ENCODE measurements at places on chromosomes 3 and 15.
A peak's percentile ranks its signal among the peaks of the same experiment; 100 is the strongest.

GRCh38 chr15:58590236-58590635 lies 158.4 kb downstream of the LIPC start:
- no peak for DNase-seq

- DNase-seq, result no peak
Observed at GRCh38 chr3:172367205-172368105, 80.8 kb downstream of the GHSR start.

- no peak for DNase-seq
Observed at GRCh38 chr15:63236272-63236671, 41.1 kb upstream of the APH1B start.

DNA sequence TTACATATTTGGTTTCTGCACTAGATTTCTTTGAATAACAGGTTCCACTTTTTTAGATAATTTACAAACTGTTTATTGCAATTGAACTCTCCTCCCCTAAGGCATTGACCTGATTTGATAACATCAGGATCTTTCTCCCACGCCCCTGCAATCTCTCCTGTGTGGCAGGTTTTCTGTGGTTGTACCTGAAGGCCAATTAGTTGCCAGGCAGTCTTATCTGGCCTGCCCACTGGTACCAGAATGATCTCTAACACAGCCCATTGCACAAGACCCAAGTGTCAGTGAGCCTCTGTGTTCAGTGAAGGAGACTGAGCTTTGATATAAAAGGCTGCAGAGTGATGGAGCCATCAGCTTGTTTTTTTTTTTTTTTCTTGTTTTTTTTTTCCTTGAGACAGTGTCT lies 3.3 kb downstream of the ACAD9 start:
- no peak for DNase-seq

- DNase-seq, result no peak
Observed at GRCh38 chr3:188607805-188608315, 453.9 kb downstream of the LPP start.

- no peak for DNase-seq
Observed at GRCh38 chr3:189389346-189389745, 217.6 kb downstream of the TPRG1 start.

DNA sequence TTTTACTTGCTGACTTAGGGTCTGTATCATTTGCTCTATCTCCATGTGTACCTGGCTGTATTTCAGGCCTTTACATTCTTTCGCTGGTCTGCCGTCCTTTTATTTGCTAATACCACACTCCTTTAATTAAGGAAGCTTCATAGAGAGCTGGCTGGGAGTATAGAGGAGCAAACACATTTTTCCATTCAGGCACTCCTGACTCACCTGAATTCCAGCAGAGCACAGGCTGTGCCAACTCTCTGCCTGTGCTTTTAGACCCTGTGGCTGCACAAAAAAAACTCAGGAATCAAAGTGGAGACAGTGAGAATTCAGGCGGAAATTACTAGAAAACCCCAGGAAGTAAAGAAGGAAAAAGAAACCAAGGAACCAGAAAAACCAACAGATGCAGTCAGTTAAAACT lies 29.0 kb upstream of the ATP10A start:
- DNase-seq, result no peak

- no peak for DNase-seq
Observed at GRCh38 chr15:41879321-41879845, 14.5 kb downstream of the SPTBN5 start.

DNA sequence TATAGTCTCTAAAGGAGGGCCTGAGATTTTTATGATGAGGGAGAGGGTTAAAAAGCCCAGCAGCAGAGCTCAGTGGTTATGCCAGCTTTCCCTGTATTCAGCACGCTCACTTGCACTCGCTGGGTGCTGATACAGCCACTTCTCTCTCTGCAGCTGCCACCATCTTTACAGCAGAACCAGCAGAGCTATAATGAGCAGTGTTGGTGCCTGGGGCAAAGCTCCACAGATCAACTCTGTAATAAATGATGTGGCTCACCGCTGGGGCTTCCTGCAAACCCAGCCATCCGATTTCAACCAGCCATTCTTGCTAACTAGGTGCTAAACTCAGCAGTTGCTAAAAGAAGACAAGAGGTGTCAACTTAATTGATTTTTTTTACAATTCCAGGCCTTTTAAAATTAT lies 48.0 kb downstream of the ARNT2 start:
- no peak for DNase-seq

DNA sequence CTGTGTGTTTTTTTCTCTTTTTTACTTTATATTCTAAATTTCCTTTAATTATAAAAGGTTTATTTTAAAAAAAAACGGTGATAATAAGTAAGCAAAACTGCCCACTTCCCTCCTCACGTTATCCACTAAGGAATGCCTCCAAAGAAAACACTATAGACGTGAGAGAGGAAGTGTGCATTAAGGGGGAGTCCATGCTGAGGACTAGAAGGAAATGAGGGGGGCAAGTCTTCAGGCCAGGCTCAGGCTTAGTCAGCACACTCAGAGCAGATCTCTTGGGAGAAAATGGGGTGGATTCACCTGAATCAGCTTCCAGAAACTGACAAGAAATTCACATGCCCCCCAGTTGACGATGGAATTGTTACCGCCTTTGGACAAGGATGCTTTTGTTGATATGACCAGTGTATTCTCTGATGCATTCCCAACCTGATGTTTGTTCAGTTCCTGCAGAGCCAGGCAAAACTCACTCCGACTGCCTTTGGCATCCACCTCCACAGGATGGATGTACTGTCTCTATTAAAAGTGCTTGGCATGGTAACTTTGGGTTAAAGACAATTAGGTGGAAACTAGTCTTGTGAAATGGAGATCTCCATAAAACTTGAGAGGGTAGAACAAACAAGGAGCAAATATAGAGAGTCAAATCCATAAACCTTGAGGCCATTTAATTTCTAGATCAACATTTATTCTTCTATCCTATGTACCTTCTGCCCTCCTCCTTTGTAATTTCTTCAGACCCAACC lies 167.8 kb downstream of the MYRIP start:
- no peak for DNase-seq

DNA sequence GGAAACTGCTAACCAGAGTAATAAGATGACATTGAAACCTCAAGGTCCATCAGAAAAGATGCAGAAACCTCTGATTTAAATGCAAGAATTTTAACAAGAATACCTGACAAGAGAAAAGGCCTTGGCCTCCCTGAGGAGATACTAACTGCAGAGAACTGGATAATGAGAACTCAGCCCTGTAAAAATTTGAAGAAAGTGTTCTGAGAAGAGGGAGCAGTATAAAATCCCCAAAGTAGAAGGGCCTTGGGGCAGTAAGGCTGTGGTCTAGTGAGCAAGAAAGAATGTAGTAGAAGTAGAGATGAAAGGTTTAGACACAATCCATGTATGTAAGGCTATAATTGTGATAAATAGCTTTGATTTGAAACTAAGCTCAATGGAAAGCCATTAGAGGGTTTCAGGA lies 394.1 kb downstream of the ZBBX start:
- no peak for DNase-seq

- DNase-seq, result no peak
Observed at GRCh38 chr15:29939404-29939803, 117.1 kb upstream of the TJP1 start.

DNA sequence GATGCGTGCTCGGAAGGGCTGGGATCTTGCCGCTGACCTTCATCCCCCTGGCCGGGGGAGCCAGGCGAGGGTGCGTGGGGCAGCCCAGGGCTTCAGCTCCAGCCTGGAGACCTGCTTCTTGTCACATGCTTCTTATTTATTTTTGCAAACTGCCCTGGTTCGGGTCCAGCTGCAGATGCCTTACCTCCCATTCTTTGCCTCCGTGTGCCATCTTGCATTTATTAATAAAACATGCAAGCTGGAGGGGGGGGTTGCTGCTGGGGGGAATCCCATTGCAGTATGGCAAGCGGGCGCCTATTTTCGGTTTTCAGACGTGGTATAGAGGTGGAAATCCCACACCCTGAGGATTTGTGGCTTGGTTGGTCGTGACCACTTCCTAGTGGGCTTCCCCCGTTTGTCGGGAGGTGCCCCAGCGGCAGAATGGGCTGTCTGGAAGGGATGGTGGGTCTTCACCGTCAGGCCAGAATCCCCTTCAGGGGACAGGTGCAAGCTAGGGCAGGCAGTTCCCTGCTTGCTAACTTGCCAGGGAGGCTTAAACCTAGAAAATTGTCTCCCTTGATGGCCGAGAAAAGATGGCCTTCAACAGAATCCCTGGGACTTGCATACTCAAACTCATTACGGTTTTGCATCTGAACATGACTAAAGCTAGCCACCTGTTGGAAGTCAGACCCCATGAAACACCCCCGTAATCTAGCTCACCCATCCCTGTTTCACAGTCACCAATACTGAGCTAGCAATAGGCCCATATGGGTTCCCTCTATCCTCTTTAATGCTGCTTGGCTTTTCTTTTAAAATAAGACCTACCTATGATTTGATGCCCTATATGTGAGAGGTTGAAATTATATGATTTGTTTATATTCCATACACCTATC lies 569 bp downstream of the TMEM266 start:
- DNase-seq, result no peak

DNA sequence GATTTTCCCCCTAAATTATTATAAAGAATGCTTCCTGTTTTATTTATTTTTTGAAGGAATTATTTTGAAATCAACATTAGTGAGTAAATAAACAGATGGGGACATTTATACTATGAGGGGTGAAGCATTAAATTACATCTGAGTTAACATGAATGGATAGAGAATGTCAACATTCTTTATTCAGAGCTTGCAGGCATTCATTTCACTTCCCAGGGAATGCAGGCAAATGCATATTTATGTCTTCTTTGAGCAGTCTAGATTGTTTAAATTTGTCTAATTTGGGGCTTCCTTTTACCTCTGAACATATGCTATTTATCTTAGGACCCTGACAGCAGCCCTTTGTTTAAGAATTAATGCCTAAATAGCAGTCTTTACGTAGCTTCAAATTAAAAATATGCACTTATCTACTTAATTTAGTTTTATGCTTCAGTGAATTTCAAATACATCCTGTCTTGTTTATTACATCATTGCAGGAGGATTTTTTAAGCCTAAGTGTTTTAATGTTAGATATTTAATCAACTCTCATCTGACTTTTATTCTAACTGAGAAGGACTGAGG lies 630.5 kb upstream of the LMCD1 start:
- DNase-seq, result no peak

- no peak for DNase-seq
Observed at GRCh38 chr15:43404130-43404529, 33.2 kb downstream of the TUBGCP4 start.

- no peak for DNase-seq
Observed at GRCh38 chr3:99199021-99199420, 297.5 kb upstream of the DCBLD2 start.

DNA sequence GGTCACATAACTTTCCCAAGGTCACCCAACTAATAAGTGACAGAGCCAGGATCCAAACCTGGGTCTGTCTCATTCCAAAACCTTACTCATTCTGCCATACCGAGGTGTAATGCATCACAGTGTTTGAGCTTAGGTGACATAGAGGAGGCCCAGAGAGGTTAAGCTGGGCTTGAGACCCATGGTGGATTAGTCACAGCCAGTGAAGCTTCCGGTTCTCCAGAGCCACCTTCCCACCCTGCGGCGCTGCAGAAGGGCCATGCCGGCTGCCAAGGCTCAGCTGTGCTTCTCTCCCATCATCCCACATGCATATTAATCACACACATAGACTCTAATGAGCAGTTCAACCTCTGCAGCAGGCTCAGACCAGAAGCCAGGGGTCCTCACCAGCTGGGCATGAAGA lies 42.2 kb downstream of the SPSB4 start:
- no peak for DNase-seq

GRCh38 chr3:55989366-55989765 lies 478.9 kb downstream of the ERC2 start:
- DNase-seq, result no peak

DNA sequence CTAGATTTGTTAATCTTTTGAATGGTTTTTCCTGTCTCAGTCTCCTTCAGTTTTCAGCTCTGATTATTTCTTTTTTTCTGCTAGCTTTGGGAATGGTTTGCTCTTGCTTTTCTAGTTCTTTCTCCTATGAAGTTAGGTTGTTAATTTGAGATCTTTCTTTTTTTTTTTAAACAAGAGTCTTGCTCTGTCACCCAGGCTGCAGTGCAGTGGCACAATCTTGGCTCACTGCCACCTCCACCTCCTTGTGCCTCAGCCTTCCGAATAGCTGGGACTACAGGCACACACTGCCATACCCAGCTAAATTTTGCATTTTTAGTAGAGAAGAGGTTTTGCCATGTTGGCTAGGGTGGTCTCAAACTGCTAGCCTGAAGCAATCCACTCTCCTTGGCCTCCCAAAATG lies 56.7 kb downstream of the UQCC5 start:
- DNase-seq, result no peak

- no peak for DNase-seq
Observed at GRCh38 chr3:36945333-36945980, 603 bp upstream of the TRANK1 start.

GRCh38 chr3:50245251-50245745 lies 9.3 kb downstream of the GNAI2 start:
- DNase-seq, result no peak

- no peak for DNase-seq
Observed at GRCh38 chr15:39333393-39333792, 247.5 kb upstream of the THBS1 start.

GRCh38 chr3:184810146-184810545 lies 1.8 kb upstream of the VPS8 start:
- DNase-seq, result no peak

DNA sequence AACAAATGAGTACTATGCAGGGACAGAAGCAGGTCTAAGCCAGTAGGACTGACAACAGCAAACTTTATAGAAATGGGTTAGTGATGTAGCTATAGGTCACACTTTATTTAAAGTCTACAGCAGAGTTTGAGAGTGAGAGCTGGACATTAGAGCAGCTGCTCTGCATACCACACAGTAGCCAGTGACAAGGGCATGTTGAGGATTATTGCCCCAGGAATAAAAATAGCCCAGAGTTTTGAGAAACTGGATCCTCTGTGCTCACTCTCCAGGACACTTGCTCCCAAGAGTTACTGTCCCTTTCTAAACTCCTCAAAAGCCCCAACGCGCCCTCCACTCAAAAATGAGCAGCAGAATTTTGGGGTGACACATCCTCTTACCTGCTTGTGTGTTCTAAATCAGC lies 21.1 kb downstream of the LRTM1 start:
- no peak for DNase-seq

DNA sequence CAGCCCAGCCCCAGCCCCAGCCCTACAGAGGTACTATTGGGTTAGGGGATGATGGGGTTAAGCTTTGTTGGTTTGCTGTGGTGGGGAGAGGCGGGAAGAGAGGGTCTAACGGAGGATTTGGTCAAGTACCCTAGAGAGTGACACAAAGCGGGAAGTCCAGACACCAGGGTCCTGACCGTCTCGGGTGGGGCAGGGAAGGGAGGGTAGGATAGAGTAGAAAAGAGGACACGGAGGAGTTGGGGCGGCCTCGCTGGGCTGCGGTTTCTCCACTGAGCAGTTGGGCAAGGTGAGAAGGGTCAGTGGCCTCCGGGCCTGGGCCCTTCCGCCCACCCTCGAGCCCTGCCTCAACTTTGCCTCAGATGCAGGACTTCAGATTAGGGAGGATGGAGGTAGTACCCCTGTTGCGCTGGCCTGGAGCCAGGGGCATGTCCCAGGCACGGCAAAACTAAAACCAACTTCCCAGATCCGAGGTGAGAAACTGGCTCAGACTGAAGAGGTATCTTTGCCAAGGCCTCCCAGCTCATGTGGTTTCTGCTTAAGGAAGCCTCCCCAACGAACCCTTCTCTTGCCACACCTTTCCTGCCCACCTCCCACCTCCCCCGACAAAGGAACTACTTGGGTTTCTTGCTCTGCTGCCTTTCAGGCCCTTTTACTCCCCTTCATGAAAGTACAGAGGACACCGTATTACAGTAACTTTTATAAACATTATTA lies 551 bp downstream of the PML start:
- DNase-seq, result peak; percentile 17

- DNase-seq, result no peak
Observed at GRCh38 chr3:45807133-45807532, 10.8 kb upstream of the SLC6A20 start.

GRCh38 chr15:31320022-31320421 lies 6.6 kb upstream of the KLF13 start:
- DNase-seq, result no peak
